ENCODE measurements at places on chromosomes 4 and X. TPM values are rescaled to one million over a fixed set of nuclear protein-coding genes. Genes with fewer than 3 reads are reported as not detected.
A peak's percentile ranks its signal among the peaks of the same experiment; 100 is the strongest.

SMIM31 gene
- not detected for total RNA-seq

NUDT10 gene
- total RNA-seq, result 1.8 TPM

CRLF2 gene
- total RNA-seq, result not detected

ZBTB33 gene
- total RNA-seq, result 9.7 TPM

IGSF1 gene
- total RNA-seq, result not detected

STS gene
- 5.0 TPM for total RNA-seq

DRP2 gene
- total RNA-seq, result 0.50 TPM

VEGFD gene
- total RNA-seq, result 2.0 TPM

MMRN1 gene
- under 0.01 TPM for total RNA-seq

PHF8 gene
- 16.7 TPM for total RNA-seq

GABRG1 gene
- not detected for total RNA-seq

COL25A1 gene
- total RNA-seq, result under 0.01 TPM

DNA sequence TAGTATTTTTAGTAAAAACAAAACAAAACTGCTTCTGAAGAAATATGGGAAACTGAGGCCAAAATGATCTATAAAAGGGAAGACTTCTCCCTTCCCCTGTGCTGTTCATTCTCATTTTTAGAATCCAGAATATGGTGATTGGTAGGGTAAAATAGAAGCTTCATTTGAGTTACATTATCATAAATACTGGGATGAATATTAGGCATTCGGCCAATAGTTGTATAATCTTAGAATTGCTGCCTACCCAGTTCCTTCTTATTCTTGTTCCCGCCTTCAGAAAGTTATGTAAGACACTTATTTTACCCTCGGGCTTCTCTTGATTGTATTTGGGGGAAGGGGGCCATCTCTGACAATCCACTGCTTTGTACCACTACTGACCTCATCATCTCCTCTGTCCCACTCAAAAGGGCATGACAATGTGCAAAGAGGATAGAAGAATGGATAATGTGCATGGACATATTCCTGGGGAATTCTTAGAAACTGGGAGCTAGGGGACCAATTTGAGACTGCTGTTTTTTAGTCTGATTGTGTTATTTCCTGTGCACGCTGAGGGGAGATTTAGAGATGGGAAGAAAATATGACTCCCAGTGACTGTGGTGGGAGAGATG, 588 bp downstream of the ART3 start:
- DNase-seq, result no peak

GRCh38 chrX:126575911-126576310, 23.3 kb upstream of the DCAF12L1 start:
- DNase-seq, result no peak

- peak; percentile 50 for DNase-seq
Observed at GRCh38 chr4:45100956-45101818, 374.8 kb upstream of the GNPDA2 start.

- peak; percentile 93 for DNase-seq
Observed at GRCh38 chrX:22095286-22095685, 63.2 kb downstream of the PHEX start.

- DNase-seq, result peak; percentile 79
Observed at GRCh38 chrX:24242649-24243175, 71.2 kb downstream of the SUPT20HL2 start.

- DNase-seq, result peak; percentile 93
Observed at GRCh38 chr4:73721435-73721834, 18.9 kb upstream of the CXCL8 start.

- no peak for DNase-seq
Observed at GRCh38 chr4:38311495-38312126, 351.4 kb downstream of the PTTG2 start.

GRCh38 chr4:111483375-111484169, 661.7 kb upstream of the FAM241A start:
- DNase-seq, result no peak

DNA sequence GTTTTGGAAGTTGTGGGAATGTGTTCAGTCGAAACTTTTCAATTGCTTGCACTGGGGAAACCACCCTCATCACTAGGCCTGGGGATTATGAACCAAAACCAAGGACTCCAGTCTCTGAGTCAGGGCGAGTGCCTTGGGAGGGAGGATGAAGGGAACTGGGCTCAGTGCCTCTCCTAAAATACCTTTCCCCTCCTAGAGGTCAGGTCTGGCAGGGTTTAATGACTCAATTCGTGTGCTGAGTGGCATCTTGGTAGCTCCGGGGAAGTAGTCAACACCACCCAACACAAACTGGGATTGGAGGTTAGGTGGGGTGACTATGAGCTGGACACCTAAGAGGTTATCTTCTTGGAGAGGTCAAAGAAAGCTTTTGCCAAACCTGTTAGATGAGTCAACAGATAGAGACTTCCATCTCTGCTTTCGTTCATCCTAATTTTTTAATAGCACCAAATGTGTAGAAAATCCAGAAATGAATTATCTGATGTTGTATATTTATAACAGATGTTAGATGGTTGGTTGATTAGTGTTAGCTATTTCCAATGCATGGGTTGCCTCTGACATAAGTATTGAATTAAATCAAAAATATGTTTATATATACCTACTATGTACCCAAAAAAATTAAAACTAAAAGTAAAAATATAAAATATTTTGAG, 202.8 kb downstream of the SHROOM3 start:
- DNase-seq, result no peak

DNA sequence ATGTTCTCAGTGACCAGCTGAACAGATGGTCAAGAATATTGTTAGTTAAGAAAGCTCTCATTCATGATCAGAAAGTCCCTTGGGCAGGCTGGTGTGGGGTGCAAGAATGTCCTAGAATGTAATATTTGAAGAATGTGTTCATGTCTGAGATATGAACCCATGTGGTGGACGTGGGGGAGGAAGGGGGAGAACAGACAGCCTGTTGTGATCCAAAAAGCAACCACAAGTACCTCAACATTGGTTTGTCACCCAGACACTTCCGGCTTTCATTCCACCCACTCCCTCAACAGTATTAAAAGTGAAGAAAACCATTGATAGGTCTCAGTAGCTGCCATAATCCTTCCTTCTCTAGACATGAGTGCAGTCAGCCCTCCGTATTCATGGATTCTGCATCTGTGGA, 82.2 kb downstream of the MAML3 start:
- peak; percentile 71 for DNase-seq

- DNase-seq, result no peak
Observed at GRCh38 chr4:158496030-158496741, 25.5 kb upstream of the RXFP1 start.

GRCh38 chr4:53098681-53099121, 236.6 kb downstream of the RASL11B start:
- DNase-seq, result peak; percentile 89

DNA sequence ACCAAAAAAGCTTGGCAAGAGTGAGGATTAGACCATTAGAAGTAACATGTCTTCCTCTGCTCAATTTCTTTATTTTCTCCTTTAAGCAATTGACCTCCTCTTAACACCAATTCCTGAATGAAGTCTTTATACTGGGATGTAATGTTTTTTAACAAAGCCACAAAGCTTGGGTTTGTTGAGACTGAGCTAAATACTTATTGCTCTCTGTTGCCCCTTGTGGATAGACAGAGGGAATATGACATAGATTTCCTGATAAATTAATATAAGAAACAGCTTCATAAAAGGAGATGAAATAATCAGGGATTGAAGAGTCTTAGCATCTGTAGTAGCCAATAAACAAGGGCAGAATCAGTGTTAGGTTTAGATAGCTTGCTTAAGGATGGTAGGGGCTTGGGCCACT, 57.6 kb downstream of the CCDC160 start:
- no peak for DNase-seq

- no peak for DNase-seq
Observed at GRCh38 chr4:16993956-16994840, 95.8 kb upstream of the LDB2 start.

DNA sequence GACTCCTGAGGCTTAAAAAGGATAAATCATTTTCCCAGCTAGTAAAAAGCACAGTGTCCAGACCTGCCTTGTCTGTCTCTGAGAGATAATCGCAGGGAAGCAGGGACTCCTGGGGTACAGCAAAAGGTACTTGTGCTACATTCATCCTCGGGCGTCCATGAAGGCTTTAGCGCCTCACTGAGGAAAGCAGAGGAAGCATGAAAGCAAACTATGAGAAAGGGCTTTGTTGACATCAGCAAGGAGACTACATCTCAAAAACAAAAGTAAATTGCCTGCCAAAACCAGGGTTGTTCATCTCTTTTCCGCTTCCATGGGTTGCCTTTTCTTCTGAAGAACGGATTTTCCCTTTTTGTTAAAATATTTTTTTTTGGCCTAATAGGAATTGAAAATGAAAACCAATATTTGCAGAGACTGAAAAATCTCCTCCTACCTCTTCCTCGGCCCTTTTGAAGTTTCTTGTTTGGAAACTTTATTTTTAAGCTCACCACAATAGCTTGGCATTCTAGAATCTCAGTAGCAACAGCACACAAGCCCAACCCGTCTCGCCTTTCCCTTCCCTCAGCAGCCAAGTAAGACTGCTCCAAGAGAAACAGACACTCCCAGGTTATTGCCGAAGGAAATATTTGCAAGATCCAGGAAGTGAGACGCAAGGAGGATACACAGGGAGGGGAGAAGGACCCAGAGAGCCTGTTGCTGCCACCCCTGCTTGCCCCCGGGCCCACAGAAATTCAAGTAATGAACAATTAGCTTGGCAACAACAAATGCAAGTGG, 148.3 kb upstream of the DGKK start:
- no peak for DNase-seq

DNA sequence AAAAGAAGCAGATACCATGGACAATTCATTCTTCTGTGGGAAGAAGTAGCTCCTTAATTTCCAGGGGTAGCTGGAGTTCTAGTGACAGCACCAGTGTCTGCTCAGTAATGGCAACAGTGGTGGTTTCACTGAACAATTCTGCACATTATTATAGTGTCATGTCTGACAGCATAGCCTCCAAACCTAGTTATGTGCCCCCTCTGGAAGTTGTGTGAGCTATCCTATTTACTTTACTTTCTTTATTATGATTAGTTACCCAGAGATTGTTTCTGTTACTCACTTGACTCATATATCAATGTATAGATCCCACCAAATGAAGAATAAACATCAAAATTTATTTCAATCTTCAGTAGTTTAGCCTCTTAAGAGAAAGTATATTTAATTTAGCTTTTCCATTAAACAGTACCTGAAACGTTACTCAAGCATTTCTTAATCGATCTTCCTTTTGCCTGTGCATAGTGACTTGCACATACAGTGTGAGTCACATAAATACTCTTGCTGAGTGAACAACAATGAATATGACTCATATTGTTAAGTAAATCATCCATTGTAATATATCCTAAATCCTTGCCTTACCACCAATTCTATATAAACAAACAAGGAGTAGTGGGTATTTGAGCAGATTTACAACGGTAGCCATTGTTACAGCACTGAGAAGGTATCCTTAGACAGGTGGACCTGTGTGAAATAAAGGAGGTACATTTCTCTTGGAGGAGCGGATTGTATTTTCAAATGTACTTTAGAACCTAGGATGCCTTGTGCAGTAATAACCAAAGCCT, 534.7 kb downstream of the ANKRD50 start:
- DNase-seq, result peak; percentile 91

- DNase-seq, result no peak
Observed at GRCh38 chr4:98958065-98958464, 29.1 kb upstream of the EIF4E start.

GRCh38 chr4:176380352-176381157, 60.8 kb downstream of the SPCS3 start:
- DNase-seq, result no peak

- DNase-seq, result no peak
Observed at GRCh38 chr4:176607807-176608206, 184.9 kb downstream of the VEGFC start.

DNA sequence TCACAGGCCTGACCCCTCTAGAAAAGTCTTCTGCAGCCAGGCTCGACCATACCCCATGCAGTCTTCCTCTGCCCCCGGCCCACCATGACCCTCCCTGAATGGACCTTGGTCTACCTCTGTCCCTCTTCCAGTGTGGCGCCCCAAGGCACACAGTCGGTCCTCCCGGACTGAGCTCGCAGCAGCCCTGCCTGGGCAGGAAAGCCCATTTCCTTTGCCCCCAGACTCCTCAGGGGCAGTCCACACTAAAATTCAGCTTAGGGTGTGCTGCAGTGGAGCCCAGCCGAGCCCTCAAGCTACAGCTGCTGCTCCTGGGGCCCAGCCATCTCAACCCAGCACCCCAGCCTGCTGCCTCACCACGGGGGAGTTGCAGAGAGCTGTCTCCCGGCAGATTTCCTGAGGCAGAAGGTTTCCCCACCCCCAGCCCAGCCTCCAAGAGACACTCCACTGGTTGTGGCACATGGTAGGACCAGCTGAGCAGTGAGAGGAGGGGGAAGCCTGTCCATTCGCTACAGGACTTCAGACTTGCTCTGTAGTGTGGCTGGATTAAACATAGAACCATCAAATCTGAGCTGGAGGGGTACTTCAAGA, 37.5 kb upstream of the IQSEC2 start:
- DNase-seq, result no peak

DNA sequence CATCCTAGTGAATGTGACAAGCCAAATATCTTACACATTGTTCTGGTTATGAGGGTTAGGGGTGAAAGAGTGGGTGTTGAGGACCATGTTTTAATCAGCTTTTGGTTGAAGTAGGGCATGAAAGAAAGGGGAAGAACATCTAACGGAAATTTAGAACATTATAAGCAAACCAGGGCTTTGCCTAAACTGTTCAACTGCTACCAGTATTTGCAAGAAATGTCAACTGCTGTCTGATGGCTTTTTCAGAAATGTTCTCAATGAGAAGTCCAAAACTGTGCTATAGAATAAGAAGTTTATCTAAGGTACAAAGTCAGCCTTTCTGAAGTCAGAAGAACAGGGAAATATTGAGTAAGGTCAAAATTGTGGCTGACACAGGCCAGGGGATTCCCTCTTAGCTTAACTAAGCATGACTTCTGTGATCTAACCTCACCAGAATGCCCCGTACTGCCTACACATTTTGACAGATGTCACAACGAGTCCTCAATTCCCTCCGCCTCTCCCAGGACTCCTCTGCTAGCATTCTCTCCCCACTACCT, 67.1 kb downstream of the DTHD1 start:
- DNase-seq, result no peak

DNA sequence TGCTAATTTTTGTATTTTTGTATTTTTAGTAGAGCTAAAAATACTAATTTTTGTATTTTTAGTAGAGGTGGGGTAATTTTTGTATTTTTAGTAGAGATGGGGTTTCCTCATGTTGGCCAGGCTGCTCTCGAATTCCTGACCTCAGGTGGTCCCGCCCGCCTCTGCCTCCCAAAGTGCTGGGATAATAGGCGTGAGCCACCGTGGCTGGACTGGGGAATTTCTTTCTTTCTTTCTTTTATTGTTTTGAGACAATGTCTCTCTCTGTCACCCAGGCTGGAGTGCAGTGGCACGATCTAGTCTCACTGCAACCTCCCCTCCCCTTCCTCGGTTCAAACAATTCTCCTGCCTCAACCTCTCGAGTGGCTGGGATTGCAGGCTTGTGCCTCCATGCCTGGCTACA, 83.0 kb downstream of the FAM193A start:
- no peak for DNase-seq

- no peak for DNase-seq
Observed at GRCh38 chr4:2786152-2786671, 6.7 kb upstream of the SH3BP2 start.

Measured in fibroblast of lung (primary cell).